Mucosa of descending colon (tissue), 3 donors: ENCODE measurements at places on chromosomes 16 and 17.
A peak's percentile ranks its signal among the peaks of the same experiment; 100 is the strongest.

DNA sequence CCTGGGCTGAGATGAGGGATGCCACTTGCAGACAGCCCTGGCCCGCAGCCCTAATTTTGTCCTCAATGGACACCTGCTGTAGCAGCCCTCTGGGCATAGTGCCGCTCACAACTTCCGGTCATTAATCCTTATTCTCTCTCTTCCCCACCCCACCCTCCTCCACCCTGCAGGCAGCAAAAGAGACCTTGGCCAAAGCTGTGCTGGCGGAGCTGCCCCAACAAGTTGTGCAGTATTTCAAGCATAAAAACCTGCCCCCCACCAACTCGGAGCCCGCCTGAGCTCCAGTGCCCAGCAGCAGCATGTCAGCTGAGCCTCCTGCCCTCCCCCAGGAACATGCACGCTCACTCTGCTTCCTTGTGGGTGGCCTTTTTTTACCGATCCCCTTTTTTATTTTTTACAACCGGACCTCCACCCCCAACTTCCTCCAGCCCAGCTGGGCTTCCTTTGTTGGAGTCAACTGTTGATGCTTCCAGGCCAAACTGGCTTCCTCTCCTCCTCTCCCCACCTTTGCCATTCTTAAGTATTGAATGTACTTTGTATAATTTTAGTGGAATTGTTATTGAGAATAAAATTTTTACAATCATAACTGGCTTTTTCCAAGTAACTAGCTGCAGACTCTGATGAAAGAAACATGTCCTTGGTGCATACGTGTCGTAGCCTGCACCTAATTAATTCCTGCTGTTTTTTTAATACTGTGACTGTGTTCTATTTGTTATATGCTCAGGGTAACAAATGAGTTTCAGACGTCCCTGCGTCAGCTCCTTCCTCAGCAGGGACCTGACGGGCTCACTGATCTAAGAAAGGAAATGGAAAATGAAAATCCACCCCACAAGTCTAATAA is 38.2 kb downstream of the PSME3IP1 start:
- no peak for DNase-seq

DNA sequence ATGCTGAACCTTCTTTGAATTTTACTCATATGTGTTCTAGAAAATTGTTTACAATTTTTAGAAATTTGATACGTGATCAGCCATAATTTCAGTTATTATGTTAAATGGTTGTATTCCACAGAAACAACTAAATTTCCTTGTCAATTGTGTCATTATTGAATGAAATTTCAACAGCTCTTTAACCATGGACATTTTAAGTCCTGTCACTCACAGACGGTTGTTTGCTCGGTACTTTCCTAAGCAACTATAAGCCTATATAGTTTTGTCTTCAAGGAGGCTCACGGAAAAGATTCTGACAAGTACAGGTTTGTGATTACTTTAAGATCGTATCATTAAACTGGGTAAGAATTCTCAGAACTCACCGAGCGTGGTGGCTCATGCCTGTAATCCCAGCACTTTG is 31.8 kb downstream of the SLC39A11 start:
- no peak for DNase-seq

DNA sequence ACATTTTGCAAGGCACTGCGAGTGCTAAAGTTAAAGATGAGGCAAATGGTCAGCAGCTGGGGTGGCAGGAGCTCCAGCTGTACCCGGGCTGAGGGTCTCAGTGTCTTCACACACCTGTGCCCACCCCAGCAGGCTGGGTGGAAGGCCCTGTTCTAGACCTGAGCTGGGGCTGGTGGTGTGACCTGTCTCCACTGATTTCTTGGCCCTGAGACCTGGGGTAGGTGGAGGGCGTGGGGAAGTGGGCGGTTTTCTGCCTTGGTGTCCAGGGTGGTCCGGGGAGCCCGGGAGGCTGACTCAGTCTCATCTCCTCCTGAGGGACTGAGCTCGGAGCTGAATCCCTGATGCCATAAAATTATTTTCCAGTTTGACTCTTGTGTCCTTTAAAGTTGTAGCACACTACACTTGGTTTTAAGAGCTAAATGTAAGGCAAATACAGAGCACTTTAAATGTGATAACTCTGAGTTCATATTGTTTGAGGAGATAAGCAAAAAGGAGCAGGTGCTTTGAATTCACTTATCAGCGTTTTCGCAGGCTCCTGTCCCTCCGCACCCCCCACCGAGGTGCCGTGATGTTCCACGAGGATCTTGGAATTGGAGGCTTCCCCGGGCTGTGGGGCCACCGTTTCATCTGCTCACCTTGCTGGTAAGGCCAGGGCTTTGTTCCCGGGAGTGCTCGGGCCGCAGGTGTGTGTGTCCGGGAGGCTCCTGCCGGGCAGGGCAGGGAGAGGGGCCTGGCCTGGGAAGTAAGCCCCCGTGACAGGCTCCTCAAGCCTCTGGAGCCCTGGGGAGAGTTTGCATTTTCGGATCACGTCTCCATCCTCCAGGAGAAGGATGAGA is 117.0 kb downstream of the AATF start:
- no peak for DNase-seq

GRCh38 chr17:45734598-45734997 is 49.5 kb upstream of the CRHR1 start:
- DNase-seq: no peak

DNA sequence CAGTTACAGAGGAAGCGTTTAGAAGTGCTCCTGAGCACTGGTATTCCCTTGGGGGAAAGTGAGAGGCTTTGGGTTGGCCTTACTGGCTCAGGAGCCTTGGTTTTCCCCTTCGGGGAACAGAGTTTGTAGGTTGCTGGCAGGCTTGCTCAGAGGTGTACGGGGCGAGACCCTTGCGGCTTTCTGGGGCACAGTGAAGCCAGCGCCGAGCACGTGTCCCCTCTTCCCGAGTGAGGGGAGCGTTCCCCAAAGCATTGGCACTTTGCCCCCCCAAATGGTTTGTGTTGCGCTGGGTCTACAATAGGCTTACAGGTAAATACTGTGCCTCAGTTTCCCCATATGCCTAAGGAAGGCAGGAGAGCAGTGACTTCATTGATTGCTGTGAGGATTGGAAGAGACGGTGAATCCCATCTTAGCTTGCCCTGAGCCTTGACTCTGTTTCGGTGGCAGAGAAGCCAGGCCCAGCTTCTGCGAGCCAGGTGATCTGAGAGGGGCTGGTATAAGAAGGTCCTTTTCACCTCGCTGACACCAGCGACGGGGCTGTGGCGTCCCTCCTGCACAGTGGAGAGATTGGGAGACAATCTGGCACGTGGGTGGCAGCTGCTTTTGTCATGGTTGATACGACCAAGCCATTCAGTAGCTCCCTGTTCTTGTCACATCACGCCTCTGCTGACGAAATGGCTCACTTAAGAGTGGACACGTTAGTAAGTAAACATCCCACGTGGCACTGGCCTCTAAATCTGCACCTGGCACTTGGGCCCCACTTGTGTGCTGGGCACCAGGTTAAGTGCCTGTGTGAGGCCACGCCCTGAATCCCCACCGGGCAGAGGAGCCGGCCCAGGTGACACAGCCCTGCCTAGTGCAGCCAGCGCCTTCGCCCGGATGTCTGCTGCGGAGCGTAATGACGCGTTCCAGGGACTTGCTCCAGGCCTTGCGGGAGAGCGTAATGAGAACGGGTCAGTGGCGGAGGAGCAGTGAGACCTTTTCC is 55.0 kb downstream of the MEAK7 start:
- peak; percentile 82 for DNase-seq

GRCh38 chr16:84929421-84930297 is 81.7 kb downstream of the ZDHHC7 start:
- no peak for DNase-seq

- no peak for DNase-seq
Observed at GRCh38 chr16:69049603-69050375, 55.7 kb upstream of the HAS3 start.
